Activated CD8-positive, alpha-beta memory T cell treated with anti-CD3 and anti-CD28 coated beads for 48 hours (primary cell): ENCODE measurements at places on chromosomes 11 and 22.

DNA sequence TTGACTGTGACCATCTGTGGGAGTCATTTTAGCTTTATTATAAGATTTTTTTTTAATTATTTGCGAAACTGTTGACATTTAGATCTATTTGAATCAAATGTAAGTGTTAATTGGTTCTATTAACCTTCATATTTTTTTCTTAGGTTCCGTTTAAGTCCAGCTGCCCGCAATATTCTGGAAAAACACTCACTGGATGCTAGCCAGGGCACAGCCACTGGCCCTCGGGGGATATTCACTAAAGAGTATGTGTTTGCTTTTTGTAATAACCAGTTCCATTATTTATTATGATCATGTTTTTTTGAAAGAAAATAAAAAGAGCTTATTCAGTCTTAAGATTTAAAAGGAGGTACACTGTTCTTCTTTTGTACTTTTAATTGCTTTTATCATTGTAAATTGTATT is 43.9 kb downstream of the PDHX start:
- DNase-seq, result no peak

GRCh38 chr11:33774736-33775466 is 581 bp upstream of the FBXO3 start:
- DNase-seq, result no peak

- DNase-seq, result no peak
Measured at GRCh38 chr11:7546324-7546791, 32.6 kb downstream of the PPFIBP2 start.

- no peak for DNase-seq
Measured at GRCh38 chr11:3853899-3854659, 1.4 kb upstream of the STIM1 start.

DNA sequence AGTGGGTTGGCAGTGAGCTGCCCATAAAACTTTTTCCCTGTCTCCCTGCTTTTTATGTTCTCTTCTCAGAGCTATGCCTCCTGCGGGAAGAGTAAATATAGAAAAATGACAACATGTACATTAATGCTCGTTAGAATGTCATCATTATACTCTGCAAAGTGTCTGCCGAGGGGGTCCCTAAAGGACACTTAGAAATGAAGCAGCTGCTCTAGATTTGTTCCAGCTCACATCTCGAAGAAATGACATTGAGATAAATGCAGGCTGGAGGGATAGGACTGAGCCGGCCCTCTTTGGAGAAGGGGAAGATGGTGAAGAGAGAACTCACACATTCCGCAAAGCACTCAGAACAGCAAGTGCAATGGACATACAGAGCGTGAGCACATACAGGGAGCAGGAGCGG is 240.0 kb downstream of the NXPE2 start:
- DNase-seq, result no peak

- no peak for DNase-seq
Measured at GRCh38 chr22:35230839-35231584, 26.3 kb upstream of the HMGXB4 start.
